Mesenteric fat pad (tissue), 1 donor: ENCODE measurements at places on chromosomes 5 and 9. TPM values are rescaled to one million over a fixed set of nuclear protein-coding genes. Genes with fewer than 3 reads are reported as not detected.

Gene GABRA6
- not detected for total RNA-seq

GRCh38 chr5:80249901-80250300, 5.9 kb downstream of the SERINC5 start:
- no peak for DNase-seq

- no peak for DNase-seq
Measured at GRCh38 chr5:32277798-32278197, 34.9 kb downstream of the MTMR12 start.

- no peak for DNase-seq
Measured at GRCh38 chr5:23026252-23027170, 173.4 kb upstream of the CDH12 start.

GRCh38 chr5:17379100-17379951, 118.7 kb upstream of the TAF11L2 start:
- no peak for DNase-seq

DNA sequence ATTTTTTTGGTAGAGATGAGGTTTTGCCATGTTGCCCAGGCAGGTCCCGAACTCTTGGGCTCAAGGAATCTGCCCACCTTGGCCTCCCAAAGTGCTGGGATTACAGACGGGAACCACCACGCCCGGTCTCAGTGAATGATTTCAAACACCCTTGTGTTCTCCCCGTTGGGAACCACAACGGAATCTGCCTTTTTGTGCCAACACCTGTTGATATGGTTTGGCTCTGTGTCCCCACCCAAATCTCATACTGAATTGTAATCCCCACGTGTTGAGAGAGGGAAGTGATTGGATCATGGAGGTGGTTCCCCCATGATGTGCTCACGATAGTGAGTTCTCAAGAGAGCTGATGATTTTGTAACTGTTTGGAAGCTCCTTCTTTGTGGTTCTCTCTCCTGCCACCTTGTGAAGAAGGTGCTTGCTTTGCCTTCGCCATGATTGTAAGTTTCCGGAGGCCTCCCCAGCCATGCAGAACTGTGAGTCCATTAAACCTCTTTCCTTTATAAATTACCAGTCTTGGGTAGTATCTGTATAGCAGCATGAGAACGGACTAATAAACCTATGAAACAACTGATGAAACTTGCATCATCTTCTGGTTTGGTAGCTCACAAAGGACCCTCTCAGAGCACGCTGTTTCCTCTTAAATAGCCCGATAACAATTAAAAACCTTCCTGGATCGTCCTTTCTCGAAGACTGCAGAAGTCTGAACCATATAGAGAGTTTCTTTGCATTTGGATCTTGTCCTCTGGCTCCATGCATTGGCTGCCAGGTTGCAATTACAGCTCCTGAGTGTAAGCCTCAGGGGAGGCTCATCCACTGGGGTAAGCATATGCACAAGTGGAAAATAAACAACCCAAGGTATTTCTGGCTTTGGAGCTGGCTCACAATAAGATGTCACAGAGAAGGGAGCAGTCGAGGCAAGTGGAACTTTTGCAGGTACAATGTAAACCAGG, 91.5 kb downstream of the SPRY4 start:
- DNase-seq, result no peak

DNA sequence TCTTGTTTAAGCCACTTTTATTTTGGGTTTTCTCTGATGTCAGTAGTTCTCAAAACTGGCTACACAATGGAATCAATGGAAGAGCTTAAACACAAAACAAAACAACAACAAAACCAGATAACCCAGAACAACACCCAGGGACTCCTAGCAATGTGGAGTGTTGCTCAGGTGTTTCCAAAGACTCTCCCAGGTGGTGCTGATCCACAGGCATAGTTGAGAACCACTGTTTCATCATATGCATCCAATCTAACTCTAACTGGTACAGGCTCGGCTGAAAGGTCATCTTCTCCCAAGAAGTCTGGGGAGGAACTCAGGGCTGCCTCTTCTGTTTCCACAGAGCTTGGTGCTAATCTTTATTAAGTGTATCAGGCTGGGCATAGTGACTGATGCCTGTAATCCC, 5.4 kb upstream of the ALDH1B1 start:
- peak; percentile 26 for DNase-seq

Gene MYMK
- total RNA-seq, result not detected

- DNase-seq, result no peak
Measured at GRCh38 chr5:1021136-1021968, 12.8 kb downstream of the NKD2 start.
